ENCODE measurements at places on chromosomes 16 and 17.

GRCh38 chr17:81822312-81822637 is 10.8 kb downstream of the MCRIP1 start:
- no peak for DNase-seq

GRCh38 chr17:60926466-60927183 is 249.0 kb downstream of the BCAS3 start:
- DNase-seq: no peak

GRCh38 chr17:29292071-29292991 is 1.6 kb downstream of the NUFIP2 start:
- DNase-seq: peak; percentile 40

- no peak for DNase-seq
Measured at GRCh38 chr17:29041571-29041970, 1.4 kb upstream of the PIPOX start.

DNA sequence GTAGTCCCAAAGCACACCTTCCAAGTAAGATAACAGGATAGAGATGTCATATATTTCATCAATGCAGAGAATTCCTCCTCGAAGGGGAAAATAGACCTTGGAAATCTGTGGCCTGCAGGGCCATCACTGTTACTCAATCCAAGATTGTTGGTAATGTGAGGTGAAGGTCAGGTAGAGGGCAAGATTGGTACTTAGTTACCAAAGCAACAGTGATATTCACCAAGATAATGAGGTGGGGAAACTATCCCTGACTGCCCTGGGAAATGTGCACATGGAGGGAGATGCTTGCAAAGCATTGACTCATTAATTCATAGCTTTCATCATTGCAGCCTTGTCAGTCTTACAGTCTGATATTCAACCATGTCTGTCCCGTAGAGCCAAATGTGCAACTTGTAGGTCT is 234.1 kb upstream of the MON1B start:
- DNase-seq: no peak

DNA sequence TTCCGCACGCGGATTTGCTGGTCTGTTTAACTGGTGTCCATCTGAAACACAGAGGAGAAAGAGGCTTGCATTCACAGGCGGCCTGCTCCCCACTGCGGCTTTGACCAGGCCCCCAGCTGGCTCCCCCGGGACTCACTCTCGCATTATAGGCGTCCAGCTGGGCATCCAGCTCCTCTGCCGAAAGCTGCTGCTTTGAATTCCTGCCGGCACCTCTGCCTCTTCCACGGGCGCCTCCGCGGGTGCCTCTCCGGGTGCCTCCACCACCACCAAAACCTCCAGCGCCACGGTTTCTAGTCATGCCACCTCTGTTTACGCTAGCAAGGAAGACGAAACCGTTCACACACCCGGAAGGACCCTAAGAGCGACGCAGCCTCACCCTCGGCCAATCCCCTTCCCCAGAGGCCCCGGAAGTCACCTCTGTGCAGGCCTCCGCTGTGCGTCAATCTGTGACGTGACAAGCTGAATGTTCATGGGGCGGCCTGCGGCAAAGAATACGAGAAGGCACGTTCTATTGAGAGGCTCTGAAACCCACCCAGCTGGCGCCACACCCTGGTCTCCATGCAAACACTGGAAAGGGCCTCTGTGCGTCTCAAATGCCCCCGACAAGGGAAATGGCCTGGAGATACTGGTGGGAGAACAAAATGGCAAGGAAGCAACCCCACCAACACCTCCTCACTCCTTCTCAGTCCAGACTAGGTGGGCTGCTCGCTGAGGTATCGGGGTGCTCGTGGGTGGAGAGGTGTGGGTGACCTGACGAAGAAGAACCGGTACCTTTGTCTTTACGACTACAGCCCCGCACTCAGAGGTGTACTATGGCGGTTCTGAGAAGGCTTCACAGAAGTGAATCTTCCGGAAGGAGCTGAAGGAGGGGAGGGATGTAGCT is 3.0 kb downstream of the ALYREF start:
- DNase-seq: no peak

DNA sequence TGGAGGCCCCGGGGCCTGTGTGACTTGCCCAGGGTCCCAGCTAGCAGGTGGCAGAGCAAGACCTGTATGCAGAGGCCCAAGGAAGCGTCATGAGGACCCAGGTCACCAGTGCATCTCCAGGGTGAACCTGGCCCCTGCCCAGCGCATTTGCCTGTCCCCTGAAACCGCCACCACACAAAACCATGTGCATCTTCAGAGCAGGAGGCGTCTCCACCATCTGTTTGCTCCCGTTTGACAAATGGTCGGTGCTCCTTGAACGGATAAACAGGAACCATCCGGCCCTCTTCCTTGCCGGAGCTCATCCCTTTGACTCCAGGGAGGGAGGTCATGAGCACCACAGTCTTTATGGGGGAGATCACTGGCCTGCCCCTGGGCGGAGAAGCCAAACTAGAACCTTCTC is 62.5 kb downstream of the JPH3 start:
- DNase-seq: no peak
